Stimulated activated CD8-positive, alpha-beta memory T cell treated with anti-CD3 and anti-CD28 coated beads, Interleukin-7, amount 100 ng/mL, for 1 hour (primary cell): ENCODE measurements at places on chromosomes 2 and 18.

- no peak for DNase-seq
These were observed 577.3 kb downstream of the EPHA4 start for GRCh38 chr2:220994846-220995245.

GRCh38 chr2:26721115-26722032 is 28.9 kb downstream of the KCNK3 start:
- no peak for DNase-seq

- no peak for DNase-seq
These were observed 55.5 kb upstream of the EML6 start for GRCh38 chr2:54667726-54668650.

GRCh38 chr2:85387754-85388153 is 22.4 kb downstream of the CAPG start:
- DNase-seq: no peak

- DNase-seq: no peak
These were observed 76.2 kb downstream of the MOGAT1 start for GRCh38 chr2:222747526-222748160.

- DNase-seq: no peak
These were observed 125.1 kb downstream of the TTC27 start for GRCh38 chr2:32752952-32753351.

DNA sequence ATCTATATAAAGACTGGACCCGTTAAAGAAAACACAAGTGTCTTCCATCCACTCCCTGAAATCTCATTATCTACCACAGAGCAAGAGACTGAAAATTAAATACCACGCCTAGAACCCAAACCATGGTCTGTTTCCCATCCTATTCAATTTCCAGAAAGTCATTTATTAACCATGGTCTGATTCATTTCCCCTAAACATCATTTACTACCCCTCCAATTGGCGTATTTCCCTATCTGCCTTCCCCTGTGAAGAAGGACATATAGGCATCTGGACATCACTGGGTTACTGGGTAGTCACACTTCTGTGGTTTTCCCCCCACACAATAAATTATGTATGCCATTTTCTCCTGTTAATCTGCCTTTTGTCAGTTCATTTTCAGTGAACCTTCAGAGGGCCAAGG is 30.8 kb downstream of the CCDC93 start:
- no peak for DNase-seq

GRCh38 chr18:13487237-13487636 is 239.1 kb downstream of the FAM210A start:
- DNase-seq: no peak

DNA sequence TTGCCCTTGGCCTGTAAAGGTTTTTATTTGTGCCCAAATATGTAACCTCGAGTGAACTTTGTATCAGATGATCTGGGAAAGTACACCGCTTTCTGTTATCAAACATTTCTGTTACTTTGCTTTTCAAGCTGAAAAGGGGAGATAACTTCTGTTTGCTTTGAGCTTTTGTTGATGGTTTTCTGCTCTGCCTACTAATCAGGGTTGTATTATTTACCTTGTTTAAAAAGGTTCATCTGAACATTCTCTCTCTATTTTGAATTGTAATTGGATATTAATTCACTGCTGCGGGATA is 79.4 kb downstream of the XRCC5 start:
- DNase-seq: no peak

DNA sequence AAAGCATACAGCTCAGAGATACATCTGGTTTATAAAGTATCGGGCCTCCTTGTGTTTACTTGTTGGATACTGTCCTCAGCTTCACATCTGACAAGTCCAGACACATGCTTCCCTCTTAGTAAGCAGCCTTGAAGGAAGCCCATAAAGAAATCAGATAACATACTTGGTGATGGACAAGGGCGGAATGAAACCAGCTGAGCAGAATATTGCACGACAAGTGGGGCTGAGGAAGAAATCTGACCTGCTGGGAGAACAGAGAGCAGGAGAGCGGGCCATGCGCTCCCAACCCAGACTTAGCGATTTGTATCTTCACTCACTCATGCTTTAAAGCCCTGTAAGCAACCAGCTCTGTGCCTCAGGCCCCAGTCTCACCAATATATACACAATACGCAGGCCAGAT is 208.4 kb downstream of the CDH20 start:
- no peak for DNase-seq

- DNase-seq: no peak
These were observed 77.2 kb upstream of the OTOS start for GRCh38 chr2:240217431-240218301.
